ENCODE measurements at places on chromosomes 3 and 15. TPM values are rescaled to one million over a fixed set of nuclear protein-coding genes. Genes with fewer than 3 reads are reported as not detected.

DNA sequence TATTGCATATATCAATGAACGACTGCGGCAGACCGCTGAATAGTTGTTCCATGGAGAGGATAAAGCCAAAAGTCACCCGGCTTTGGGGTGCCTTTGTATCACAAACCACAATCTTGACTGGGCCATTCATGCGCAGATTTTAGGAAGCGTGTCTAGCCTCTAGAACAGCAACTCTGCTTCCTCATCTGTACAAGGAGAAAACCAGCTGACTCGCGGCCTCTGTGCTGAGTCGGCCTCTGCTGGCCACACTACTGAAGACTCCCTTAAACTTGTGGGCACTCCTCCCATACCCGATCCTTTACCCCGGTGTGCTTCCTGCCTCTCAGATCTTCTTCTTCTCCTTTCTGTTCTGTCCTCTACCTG, 872 bp downstream of the DLEC1 start:
- DNase-seq, result no peak

DNA sequence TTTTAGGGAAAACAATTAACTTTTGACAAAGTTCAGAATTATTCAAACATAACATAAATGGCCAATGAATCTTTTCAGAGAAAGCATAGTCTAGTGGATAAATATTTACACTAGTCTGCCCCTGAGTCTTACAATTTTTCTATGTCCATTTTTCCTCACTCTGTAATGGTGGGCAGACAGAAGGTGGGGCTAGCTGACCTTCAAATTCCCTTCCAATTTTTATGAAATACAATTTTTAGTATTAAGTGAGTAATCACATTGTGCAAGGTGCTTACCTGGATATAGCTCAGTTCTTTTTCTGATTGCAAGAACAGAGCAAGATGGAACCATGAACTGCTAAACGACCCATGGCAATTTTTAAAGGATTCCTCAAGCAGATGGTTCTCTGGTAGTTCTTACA, 441.7 kb upstream of the NR2F2 start:
- DNase-seq, result no peak

DNA sequence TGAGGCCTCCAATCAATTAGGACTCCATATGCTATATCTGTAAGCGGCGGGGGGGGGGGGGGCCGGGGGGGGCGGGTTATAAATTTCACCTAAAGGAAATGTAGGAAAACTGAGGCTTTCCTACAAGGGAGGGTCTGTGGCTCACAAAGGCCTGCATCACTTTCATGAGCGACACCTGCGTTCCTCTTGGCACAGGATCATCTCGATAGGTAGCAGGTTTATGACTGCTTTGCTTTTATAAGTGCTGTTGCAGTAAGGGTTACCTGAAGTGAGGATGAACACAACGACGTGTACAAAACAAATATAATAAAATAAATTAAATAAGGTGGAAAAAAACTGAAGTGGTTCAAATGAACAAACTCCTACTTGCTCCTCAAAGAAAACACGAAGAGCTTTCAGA, 194.3 kb downstream of the FOXP1 start:
- no peak for DNase-seq

DNA sequence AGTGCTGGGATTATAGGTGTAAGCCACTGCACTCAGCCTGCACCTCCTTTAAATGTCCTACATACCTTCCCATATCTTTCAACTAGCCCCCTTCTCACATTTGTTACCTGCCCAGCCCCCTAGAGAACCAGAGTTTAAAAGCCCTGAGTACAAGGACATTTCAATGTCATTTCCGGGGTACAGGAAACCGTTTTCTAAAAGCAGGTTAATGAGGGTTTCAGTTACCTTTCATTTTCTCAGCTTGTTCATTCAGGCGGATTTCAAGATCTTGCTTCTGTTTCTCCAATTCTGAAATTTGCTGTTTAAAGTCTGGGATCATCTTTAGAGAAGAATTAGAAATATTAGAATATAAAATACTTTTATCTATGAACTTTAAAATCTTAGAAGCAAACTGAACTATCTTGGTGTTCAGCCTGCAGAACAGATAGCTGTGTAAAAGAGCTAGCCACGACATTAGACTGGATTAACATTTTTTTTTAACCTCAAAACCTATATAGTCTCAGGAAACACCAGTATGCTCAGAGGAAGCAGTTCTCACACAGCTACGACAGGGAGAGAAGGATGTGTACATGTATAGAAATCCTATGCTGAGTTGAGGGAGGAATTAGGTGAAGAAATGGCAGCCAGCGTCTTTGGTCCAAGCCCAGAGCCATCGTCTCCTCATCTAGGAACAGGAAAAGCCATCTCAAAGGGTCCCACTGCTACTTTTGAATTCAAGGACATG, 29.9 kb upstream of the GNB5 start:
- DNase-seq, result no peak

DNA sequence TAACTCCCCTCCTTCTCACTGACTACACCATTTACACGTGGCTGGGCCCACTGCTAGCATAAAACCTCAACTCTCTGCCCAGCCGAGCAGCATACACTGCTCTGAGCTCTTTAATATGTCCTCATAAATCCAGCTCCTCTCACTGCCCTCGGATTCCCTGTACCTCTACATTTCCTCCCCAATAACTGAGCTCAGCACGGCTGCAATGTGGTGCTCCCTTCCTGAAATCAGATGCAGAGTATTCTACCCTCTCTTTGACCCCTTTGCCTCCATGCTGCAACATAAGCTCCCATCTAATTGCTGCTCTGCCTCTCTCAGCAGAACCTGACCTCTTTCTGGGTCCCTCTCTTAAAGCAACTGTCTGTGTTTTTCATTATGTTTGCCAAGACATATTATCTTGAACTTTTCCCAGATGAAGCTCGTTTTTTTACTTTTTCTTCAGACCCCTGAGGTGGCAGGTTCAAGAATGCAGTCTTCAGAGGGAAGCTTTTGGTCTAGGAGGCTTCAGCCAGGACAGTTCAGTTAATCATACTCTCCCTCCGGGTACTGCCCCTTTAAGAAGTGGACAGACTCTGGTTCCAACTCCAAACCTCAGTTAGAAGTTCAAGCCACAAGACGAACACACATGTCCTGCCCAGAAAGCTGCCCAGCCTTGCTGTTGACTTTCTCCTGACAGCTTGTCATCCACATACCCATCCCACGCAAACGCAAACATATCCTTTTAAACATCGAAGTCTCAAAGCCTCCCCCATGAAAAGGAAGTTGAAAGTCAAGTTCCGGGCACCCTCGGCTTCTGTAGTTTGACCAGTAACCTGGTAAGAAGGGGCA, 81.1 kb upstream of the NEO1 start:
- DNase-seq, result no peak

The TGM5 gene
- not detected for total RNA-seq

The ST3GAL6 gene
- 2.1 TPM for total RNA-seq

DNA sequence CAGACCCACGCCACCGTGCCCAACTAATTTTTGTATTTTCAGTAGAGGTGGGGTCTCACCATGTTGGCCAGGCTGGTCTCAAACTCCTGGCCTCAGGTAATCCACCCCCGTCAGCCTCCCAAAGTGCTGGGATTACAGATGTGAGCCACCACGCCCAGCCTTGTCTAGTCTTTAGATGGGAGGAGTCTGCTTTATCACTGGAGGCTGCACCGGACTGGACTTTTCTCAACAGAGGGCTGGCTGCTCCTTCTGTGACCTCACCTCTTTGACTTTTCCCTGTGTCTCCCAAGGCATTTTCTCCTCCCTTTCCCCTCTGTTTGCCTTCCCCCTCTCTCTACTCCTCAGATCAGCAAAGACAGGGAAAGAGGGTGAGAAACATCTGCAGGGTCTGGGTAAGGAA, 28.5 kb downstream of the SLCO2A1 start:
- DNase-seq, result no peak

- DNase-seq, result no peak
Measured at GRCh38 chr3:158863247-158863646, 61.4 kb downstream of the MFSD1 start.

DNA sequence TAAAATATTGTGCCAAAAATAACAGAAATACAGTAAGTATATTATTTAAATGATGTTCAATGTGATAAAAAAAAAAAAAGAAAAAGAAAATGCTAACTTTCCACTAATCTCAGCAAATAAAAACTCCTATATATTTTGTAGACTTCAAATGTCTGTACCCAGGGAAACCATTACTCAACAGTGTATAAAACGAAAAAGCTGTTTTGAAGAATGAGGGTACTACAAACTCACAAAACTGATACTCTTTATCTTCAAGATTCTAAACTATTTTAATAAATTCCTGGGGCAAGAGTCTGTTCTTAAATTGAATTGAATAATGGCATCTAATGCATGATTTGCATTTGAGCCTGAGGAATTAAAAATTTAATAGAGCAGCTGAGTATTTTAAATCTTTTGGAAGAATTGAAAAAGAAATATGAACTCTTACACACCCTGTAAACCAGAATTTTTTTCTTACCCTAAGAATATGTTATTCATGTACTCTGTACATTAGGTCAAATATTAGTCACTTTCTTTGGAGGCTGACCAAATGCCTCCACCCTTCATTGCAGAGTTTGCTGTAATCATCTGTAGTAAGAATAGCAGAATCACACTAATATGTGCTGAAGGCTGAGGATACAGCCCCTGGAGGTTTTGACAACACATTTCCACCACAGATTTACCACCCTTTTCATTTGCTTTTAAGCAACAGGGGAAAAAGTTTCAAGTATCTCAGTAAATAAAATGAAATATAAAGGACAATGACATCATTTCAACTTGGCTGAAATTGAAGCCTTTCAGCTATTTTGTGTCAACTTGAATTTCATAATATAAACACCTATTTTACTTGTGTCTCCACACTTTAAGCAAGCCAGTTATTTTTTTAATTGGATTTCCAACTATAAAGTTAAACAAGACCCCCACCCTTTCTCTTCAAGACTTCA, 79.7 kb downstream of the FBN1 start:
- peak; percentile 23 for DNase-seq

The STAB1 gene
- 1.1 TPM for total RNA-seq

- no peak for DNase-seq
Measured at GRCh38 chr3:5188419-5189221, 1.1 kb downstream of the EDEM1 start.

GRCh38 chr3:124768812-124769211, 38.6 kb downstream of the UMPS start:
- no peak for DNase-seq

- DNase-seq, result no peak
Measured at GRCh38 chr3:21673393-21673792, 77.6 kb downstream of the ZNF385D start.

GRCh38 chr15:59703979-59704796, 15.1 kb upstream of the BNIP2 start:
- no peak for DNase-seq

- no peak for DNase-seq
Measured at GRCh38 chr3:9250236-9250635, 790 bp upstream of the SRGAP3 start.

DNA sequence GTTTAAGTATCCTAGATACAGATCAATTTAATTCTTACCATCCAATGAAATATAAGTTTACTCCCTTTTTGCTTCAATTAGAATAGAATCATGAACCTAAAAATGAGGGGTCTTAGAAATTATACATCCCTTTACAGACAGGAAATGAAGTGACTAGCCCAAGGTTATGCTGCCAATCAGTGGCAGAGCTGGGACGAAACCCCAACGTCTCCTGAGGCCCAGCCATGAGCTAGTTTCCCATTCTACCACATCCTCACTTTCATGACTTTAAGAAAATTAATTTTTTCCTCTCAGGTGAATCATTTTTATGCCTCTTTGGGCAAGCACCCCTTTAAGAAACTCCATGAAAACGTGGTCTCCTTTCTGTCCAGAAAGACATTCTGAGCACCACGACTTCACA, 11.2 kb downstream of the LRIG1 start:
- DNase-seq, result no peak

DNA sequence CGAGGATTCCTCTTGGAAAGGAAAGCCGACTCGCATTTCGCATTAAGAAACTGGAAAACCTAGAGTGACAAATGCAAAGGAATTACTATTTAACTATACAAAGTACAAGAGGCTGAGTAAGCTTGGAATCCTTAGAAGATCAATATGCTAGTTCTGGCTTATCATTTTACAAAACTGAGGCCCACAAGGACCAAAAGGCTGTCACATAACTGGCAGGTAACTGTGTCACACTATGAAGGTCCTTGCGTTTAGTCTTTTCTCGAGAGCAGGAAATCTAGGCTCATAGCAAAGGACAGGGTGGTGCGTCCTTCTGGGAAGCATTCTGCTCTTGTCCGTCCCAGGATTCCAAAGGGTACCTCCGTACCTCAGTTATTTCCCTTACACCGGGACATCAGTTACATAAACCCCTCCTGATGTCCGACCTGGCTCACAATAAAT, 629 bp downstream of the RPL24 start:
- no peak for DNase-seq

- DNase-seq, result no peak
Measured at GRCh38 chr3:105349684-105350387, 16.9 kb upstream of the ALCAM start.

- no peak for DNase-seq
Measured at GRCh38 chr3:197227780-197228574, 70.4 kb downstream of the DLG1 start.

- no peak for DNase-seq
Measured at GRCh38 chr15:89472785-89473256, 23.6 kb downstream of the RHCG start.

- no peak for DNase-seq
Measured at GRCh38 chr3:134277066-134277660, 26.5 kb upstream of the RYK start.

DNA sequence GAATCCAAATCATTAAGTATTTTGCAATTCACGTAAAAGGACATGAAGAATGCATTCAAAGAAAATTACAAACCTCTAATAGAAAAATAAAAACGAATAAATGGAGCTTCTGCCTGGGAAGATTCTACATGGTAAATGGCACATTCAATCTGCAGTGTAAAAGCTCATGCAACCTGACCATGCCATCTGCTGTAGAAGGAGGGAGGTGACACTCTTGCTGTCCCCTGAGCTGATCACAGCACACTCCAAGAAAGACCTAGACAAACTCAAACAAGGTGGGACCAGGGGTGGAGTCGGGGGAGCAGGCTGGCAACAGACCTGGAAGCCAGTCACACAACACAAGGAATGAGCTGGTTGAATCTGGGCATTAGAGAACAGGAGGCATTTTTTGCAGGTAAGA, 101.8 kb downstream of the BDH1 start:
- no peak for DNase-seq

- DNase-seq, result no peak
Measured at GRCh38 chr3:46381625-46382024, 10.9 kb downstream of the CCR5 start.

The GPR87 gene
- 16.7 TPM for total RNA-seq

- no peak for DNase-seq
Measured at GRCh38 chr3:94285872-94286271, 223.0 kb downstream of the NSUN3 start.

The SLC2A2 gene
- not detected for total RNA-seq

The NR2E3 gene
- total RNA-seq, result not detected

DNA sequence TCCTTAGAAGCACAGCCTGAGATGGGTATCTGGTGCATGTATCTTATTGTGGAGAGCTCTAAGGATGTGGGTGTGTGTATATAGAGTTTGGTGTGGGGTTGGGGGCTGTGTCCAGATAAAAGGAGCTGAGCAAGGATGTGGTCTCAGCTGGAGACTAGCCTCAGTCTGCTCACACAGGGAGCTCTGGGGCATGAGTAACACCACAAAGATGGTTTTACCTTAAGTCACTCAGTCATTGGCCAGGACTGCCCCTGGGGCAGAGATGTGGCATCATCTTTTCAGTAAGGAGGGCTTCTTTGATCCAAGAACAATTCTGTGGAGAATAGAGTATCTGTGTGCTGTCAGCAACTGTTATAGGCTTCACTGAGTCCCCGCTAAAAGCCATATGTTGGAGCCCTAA, 163.4 kb upstream of the NUDT16 start:
- peak; percentile 28 for DNase-seq
